ENCODE measurements at places on chromosomes 11 and 22.

DNA sequence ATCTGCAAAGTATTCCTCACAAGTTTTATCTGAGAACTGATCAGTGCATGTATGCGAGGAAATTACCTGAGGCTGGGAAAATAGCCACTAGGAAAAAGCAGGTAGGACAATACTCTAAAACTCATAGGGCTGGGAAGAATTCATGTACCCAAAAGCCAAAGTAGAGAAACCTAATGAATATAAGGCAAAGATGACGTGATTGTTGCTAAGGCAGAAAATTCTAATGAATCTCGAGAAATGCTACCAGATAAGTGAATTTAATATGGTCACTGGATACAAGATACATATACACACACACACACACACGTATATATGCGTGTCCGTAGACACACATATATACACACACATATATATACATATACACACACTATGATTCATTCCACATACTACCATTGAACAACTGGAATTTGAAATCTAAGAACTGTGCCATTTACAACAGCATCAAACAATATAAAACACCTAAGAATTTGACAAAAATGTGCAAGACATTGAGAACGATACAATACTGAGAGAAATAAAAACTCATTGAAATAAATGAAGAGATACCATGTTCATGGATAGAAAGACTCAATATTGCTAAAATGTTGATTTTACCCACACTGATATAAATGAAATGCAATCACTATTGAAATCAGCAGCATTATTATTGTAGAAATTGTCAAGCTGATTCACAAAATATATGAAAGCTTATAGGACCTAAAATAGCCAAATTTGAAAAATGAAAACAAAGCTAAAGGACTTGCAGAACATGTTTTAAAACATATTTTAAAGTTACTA, 46.4 kb downstream of the ARHGAP20 start:
- DNase-seq = no peak

DNA sequence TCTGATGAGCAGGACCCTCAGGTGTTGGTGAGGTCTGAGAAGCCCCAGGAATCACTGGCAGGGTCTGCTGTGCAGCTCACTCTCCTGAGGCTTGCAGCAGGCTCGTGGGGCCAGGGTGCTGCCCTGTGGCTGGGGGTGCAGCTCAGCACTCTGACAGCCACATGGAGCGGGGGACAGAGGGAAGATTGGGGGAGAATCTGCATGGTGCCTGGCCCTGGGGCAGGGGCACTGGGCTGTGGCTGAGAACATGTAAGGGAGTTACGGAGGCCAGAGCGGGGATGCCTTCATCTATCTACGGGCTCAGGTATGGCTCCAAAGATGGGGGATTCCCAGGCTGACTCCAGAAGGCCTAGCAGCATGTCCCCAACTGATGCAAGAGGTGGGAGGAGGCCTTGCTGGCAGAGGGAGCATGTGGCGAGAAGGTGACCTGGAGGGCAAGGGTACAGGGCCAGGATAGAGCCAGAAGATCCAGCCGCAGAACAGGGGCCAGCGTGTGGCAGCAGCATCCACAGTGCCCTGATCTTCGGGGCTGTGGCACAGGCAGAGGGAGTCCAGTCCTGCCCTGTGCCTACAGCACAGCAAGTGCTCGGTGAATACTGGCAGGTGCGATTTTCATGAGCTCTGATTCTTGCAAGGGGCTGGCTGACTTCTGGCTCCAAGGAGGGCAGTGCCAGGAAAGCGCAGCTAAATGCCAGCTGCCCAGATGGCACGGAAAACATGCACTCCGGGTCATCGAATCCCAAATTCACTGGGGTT, 184.7 kb downstream of the CTTN start:
- DNase-seq = no peak

DNA sequence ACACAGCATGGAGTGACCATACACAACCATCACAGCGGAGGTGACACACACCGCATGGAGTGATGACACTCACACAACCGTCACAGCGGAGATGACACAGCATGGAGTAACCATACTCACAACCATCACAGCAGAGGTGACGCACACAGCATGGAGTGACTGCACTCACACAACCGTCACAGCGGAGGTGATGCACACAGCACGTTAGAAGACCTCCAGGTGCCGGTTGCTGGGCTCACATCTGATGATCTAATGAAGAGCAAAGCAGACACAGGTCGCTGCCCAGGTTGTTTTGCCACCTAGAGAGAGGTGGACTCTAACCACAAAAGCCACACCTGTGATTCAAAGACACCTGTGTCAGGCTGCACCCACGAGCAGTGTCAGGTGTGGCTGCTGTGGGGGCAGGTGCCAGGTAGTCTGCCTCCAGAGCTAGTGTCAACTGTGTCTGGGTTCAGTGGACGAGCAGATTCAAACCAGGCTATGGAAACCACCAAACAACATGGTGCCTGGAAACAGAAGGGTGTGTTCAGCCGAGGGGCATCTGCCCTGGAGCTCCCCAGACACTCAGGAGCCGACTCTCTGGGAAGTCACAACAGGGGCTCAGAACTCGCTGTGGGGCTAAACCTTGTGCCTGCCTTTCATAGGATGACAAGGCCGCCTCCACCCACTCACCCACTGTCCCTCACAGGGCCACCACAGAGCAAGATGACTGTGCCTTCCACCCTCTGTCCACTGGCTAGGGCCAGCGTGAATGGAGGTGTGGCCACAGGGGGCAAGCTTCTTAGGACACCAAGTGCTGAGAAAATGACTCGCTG, 608.2 kb downstream of the TBC1D22A start:
- no peak for DNase-seq

DNA sequence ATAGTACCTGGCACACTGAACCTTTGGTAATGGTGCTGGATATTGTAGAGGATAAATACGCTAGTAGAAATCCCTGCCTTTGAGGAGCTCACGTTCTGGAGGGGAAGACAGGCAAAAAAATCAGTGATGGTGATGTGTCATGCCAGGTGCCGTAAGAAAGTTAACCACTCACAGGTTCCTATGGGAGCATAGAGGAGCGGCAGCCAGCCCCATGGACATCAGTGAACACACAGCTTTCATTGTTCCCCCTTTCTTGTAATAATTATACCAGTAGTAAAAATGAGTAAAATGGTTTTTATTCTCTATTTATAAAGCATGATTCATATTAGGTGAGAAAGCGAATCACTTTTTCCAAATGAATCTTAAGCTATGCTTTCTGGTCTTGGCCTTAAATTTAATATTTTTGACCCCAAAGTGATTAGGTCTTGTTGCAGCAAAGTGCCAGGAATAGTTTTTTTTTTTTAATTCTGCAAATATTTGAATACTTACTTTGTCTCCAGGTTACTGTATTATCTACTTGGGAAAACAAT, 57.9 kb downstream of the UVRAG start:
- no peak for DNase-seq

DNA sequence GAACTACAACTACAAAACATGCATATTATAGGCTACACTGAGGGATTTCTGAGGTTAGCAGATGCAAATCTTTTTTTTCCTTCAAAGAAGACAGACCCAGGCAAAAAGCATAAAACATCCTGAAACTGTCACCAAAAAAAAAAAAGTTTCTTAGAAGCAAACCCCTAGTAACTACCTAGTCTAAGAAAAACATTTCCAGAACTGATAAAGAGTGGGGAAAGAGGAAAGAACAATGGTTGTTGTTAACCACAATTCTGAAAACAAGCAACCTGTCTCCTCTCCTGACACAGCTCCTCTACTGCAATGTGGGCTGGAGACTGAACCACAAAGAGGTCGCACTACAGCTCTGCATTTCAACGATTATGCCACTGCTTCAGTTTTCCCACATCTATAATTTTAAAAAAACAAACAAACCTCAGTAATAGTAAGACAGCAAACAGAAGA, 15.0 kb downstream of the DENND5A start:
- DNase-seq = no peak

DNA sequence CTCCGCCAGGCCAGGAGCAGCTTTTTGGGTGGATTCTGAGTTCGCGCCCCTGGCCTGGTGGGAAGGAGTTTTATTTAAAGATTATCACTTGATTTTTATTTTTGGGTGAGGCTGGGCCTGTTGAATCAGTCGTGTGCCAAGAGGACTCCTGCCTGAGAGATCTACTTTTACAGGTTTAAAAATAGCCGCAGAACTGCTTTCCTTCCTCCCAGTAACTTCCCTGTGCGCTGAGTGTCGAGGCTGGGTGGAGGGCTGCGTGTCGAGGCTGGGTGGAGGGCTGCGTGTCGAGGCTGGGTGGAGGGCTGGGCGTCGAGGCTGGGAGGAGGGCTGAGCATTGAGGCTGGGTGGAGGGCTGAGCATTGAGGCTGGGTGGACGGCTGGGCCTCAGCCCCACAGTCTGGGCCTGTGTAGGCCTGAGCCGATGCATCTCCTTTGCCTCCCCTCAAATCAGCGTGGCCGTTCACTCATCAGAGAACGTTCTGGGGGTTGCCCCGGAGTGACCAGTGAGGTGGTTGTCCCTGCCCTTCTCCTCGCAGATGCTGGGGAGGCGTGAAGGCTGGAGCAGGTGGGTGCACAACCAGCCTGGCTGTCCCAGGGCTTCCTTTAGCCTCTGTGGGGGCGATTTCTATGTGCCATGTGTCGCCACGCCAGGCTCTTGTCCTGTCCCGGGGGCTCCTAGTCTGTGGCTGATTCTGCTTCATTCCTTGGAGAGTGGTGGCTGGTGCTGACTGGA, 30.1 kb downstream of the GRAMD4 start:
- no peak for DNase-seq
